Naive B cell (primary cell): ENCODE measurements at places on chromosomes 4 and X. TPM values are rescaled to one million over a fixed set of nuclear protein-coding genes. Genes with fewer than 3 reads are reported as not detected.

The CDX4 gene
- polyA plus RNA-seq: not detected

The TMPRSS11E gene
- polyA plus RNA-seq: not detected

The L1CAM gene
- polyA plus RNA-seq: not detected

The RS1 gene
- not detected for polyA plus RNA-seq

The ABCG2 gene
- not detected for polyA plus RNA-seq

The SMIM10 gene
- polyA plus RNA-seq: 1.0 TPM

The EDA2R gene
- polyA plus RNA-seq: 0.22 TPM

The KCNE5 gene
- polyA plus RNA-seq: not detected

The FABP2 gene
- not detected for polyA plus RNA-seq

The TBX22 gene
- not detected for polyA plus RNA-seq

The PNMA6A gene
- not detected for polyA plus RNA-seq

The GABRA4 gene
- polyA plus RNA-seq: not detected

The HSFX3 gene
- polyA plus RNA-seq: not detected

The SSX1 gene
- not detected for polyA plus RNA-seq

The PCDH11X gene
- polyA plus RNA-seq: not detected

The HERC6 gene
- polyA plus RNA-seq: 7.3 TPM

The OTC gene
- polyA plus RNA-seq: not detected
